EH (cell line): ENCODE measurements at places on chromosomes 7 and 10.

GRCh38 chr7:141674702-141675101, 27.3 kb downstream of the DENND11 start:
- no peak for DNase-seq

DNA sequence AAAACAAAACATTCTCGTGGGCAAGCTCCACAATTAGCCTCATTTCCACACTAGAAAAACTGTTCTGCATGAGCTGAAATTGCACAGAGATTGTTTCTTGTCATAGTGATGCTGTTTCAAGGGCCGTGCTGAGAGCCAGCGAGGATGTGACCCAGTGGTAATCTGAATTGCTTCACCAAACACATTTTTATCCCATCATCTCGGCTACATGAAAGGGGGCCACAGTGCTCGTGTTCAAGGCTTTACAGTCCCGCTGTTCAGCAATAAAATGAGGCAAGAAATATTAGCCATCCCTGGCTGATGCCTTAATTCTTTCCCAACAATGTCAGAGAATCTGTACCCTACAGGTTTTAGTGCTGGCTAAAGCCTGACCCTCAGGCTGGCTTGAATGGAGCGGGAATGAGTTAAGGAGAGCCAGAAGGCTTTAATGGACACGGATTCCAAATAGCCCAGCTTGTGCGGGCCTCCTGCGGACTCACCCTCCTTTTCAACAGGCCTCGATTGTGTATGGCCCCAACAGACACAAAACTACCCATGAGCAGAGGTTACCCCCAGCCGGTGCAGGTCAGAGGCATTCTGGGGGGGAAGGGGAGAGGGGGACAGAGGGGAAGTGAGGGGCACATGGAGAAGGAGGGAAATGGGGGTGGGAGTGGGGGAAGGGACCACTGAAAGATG, 2.0 kb upstream of the GDF10 start:
- no peak for DNase-seq

- no peak for DNase-seq
Observed at GRCh38 chr7:153188161-153188560, 428.6 kb downstream of the ACTR3B start.

GRCh38 chr10:115129752-115130151, 36.6 kb downstream of the ATRNL1 start:
- DNase-seq: peak; percentile 40

DNA sequence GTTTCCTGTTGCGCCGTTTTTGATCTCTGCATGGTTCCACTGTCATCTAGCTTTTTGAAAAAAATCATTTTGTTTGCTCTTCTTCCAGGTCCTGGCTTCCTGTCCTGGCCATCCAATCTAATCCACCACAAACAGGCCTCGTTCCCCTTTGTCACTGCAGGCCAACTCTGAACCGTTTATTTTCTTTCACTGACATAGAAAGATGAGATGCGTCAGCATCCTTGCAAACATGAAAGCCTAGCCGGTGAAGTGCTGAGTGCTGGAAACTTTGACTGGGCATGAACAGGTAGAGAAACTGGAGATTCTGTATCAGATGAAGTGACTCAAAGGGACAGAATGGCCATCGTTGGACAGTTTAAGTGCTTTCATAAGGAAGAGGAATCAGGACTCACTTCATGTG, 1247.8 kb downstream of the TYW1 start:
- no peak for DNase-seq
